ENCODE measurements at places on chromosomes 3 and 15.

GRCh38 chr3:161430307-161430706 lies 59.0 kb upstream of the SPTSSB start:
- DNase-seq = no peak

- no peak for DNase-seq
Observed at GRCh38 chr15:82535566-82536408, 4.5 kb downstream of the RPS17 start.

- no peak for DNase-seq
Observed at GRCh38 chr3:150527464-150528255, 18.6 kb downstream of the SERP1 start.

- DNase-seq = no peak
Observed at GRCh38 chr3:159947220-159947619, 41.4 kb upstream of the IL12A start.
